Activated T-helper 2 cell treated with anti-CD3 and anti-CD28 coated beads, Interferon-gamma antibody, Interleukin-2, Interleukin-4, amounts not matched to agents 10 μg/mL and 5 μg/mL and 100 μg/mL, durations not matched to agents 14 hours and 24 hours and 36 hours (primary cell): ENCODE measurements at places on chromosomes 6 and 20. TPM values are rescaled to one million over a fixed set of nuclear protein-coding genes. Genes with fewer than 3 reads are reported as not detected.

GRCh38 chr6:116963972-116964371 lies 86.9 kb downstream of the RFX6 start:
- DNase-seq = no peak

- DNase-seq = no peak
Measured at GRCh38 chr6:30494291-30494861, 5.1 kb downstream of the HLA-E start.

DNA sequence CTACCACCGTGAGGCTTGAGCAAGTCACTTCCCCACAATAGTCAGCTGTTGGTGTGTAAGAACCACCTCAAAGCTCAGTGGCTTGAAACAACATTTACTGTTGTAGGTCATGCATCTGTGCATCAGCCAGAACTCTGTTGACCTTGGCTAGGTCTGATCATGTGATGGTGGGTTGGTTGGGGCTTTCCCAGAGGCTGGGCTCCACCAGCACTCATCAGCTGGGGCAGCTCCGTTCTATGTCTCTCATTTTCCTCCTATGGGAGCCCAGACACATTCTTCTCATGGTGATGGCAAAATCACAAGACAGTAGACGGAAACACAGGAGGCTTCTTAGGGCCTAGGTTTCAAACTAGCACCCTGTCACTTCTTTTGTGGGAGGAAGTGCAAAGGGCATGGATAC lies 42.8 kb upstream of the PSMF1 start:
- DNase-seq = no peak

PRPH2 gene
- total RNA-seq = not detected in 2 replicates

HLA-DOA gene
- total RNA-seq = 0.28 and 0.37 TPM in 2 replicates

- no peak for DNase-seq
Measured at GRCh38 chr20:38857703-38858102, 52.2 kb downstream of the PPP1R16B start.

DNA sequence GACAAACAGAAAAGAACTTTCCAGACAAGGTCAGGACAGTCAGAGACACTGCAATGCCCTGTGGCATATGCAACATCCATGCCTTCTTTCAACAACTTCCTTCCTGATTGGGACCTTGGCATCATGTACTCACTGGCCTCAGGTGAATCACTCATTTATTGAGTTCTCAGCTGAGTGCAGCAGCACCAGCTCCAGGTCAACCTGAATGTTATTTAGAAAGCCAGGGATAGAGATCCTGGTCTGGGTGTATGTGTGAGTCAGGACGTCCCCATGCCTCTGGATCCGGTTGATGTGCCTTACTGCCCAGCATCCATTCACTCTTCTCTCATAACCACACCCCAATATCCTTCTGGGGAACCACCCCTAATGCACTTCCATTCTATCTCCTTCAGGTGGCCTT lies 54.4 kb downstream of the SNRNP48 start:
- no peak for DNase-seq

GRCh38 chr6:43433148-43433547 lies 5.8 kb downstream of the ABCC10 start:
- DNase-seq = no peak

DNA sequence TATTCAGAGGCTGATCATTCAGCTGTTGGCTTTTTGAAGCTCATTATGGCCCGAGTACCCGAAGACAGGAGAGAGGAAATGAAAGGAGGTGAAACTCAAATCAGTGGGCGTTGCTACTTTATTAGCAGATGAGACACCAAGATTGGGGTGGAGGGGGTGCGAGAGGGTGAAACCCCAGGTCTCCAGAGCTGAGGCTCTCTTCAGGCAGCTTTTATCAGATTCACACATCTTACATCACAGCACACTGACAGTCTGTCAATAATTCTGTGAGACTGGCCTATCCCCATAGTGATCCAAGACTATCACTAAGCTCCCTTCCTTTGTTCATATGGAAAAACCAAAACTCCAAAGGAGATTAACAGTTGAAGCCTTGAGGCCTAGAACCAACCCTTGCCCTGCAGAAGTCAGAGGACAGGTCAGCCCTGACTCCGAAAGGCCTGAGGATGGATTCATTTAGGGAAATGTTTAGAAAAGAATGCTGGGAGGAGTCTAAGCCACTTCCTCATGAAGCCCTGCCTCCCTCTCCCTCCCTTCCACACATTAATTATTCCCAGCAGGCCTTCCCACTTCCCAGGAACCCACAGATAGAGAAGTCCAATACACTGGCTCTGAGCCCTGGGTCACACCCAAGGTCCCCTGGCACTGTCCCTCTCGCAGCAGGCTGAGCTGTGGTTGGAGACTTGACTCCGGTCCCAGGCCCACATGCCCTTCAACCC lies 23.2 kb downstream of the TRERF1 start:
- DNase-seq = peak; percentile 42

- DNase-seq = no peak
Measured at GRCh38 chr6:15522026-15522425, 140.8 kb downstream of the DTNBP1 start.

GRCh38 chr20:62707276-62707920 lies 1.2 kb upstream of the NTSR1 start:
- DNase-seq = no peak

GRCh38 chr20:58359441-58359840 lies 29.6 kb upstream of the VAPB start:
- DNase-seq = no peak

- DNase-seq = no peak
Measured at GRCh38 chr6:7649037-7649810, 59.2 kb downstream of the SNRNP48 start.

DNA sequence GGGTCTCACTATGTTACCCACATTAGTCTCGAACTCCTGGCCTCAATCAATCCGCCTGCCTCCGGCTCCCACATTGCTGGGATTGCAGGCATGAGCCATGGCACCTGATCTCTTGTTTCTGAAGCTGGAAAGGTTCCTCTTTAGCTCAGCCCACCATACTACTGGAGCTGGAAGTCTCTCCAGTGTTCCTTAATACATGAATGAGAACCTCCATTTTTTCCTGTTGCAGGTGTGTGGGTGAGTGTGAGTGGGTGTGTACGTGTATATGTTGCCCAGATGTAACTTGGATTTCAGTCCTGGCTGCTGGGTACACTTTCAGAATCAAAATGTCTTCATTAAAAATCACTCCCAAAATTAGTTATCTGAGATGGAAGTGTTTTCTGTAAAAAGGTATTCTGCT lies 11.1 kb downstream of the PNPLA1 start:
- DNase-seq = no peak

GRCh38 chr6:28597217-28597835 lies 71.6 kb downstream of the GPX5 start:
- no peak for DNase-seq

- no peak for DNase-seq
Measured at GRCh38 chr20:45792317-45793118, 764 bp downstream of the DNTTIP1 start.

GRCh38 chr6:4698901-4699659 lies 77.1 kb upstream of the CDYL start:
- no peak for DNase-seq

DNA sequence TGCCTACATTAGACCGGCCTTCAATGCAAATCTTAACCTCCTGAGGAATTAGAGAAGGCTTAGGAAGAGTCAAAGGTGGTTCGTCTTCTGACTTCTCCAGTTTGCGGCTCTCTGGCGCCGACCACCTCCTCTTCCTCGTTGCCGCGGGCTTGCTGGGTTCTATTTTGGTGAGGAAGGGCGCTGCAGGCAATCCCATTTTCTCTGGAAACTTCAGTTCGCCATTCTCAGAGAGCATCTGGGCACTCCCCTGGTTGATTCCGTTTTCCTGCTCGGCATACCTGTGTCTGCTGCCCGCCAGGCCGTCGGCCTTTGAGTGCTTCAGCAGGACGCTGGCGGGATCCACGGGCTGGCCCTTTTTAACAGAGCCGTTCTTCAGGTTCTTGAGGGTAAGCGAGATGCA lies 67.9 kb downstream of the GMPR start:
- no peak for DNase-seq

- no peak for DNase-seq
Measured at GRCh38 chr6:23957017-23957416, 169.0 kb upstream of the NRSN1 start.

DNA sequence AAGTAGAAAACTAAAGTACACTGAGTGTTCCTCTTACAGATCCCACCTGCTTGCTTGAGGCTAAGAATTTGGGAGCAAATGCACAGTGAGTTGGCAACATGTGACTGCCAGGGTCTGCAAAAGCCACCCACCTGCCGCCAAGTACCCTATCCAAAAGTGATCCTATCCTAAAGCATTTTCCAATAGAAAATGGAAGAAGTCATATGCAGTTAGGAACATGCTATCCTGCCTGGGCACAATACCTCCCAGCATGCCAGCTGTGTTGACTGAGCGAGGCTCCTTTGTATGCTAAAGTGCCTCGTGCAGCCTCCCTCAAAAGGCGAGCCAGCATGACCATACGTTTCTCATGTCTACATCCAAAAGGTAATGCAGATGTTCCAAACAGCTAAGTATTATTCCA lies 52.7 kb downstream of the TRAF3IP2 start:
- DNase-seq = no peak

CCDC170 gene
- total RNA-seq = not detected in 2 replicates

DNA sequence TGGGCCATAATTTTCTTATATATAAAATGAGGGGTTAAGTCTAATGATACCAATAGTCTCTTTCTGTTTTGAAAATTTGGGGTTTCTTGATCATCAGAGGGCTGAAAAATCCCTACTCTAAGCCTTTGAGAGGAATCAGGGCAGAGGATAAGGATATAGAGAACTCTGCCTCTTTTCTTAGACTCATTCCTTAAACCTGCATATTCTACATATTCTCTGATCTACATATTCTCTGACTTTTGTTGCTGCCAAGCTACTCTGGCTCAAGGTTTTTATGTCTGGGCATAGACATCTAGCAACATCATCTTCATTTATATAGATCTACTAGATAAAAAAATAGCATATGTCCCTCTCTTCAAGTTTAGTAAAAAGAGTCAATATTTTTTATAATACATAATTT lies 71.2 kb downstream of the FLRT3 start:
- DNase-seq = no peak

DNA sequence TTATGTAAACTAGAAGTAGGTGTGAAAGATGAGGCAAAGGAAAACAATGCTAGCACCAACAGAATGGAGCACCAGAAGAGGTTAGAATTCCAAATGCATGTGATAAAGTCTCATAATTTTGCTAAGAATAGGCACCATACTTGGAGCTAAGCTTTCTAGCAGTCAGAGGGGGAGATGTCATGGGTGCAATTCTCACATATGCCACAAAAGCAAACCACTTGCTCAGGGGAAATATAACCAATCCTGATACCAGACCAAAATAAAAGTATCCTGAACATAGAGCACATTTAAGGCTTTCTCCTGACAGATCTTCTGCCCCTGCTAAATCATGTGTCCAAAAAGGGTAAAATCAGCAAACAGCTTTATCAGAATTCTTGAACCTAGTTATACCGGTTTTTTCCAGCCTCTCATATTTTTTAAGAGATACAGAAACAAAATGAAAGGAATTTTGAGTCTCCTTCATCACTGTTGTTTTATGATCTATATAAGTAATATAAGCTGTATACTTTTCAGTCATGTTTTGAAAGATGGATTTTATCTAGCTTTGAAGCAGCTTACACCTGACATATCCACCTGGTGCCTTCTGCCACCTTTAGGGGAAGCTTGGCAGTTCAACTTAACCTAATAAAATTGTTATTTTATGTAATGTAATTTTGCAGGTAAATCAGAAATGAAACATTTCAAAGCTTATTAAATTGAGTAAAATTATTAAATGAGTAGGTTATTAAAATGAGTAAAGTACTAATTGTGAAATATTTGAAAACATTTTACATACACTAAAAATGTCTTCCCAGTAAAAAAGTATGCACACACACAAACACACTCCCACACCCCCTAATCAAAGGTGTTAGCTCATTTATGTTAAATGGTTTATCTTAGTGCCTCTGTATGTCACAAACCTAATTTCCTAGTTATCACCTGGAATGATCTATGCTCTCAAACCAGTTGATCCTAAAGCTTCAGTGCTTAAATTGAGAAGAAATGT lies 2.8 kb downstream of the SPO11 start:
- no peak for DNase-seq

DNA sequence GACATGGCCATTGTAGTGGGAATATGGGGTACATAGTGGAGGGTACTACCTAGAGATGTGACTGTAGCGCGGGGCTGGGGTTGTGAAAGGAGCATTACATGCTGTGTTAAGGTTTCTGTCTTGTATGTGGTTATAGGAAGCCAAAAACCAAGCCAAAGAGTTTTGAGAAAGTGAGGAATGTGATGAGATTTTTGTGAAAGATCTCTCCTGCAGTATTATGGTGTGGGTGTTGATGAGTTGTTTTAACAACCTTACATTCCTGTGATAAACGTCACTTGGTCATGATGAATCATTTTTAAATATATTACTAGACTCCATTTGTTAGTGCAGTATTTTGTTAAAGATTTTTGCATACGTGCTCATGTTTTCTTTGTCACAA lies 48.9 kb downstream of the ZFAND3 start:
- no peak for DNase-seq

SLC2A10 gene
- not detected in 2 replicates for total RNA-seq

GRCh38 chr6:168155193-168155592 lies 76.2 kb upstream of the FRMD1 start:
- no peak for DNase-seq

FUT9 gene
- not detected in 2 replicates for total RNA-seq

DNA sequence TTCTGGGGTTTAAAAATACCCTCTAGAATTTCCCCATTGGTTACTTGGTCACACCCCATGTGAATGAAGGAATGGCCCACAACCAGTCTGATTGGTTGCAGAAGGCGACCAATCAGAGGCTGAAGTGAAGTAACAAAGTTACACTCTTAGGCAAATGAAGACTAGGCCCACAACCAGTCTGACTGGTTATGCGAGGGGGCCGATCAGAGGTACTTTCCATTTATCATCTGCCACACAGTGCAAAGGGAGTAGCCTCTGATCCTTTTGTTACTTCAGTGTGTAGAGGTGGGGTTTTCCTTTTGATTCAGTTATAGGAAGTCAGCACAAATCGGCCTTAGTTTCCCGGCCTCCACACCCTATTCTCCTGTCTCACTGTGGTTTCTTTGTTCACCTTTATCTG lies 61.2 kb upstream of the SGK1 start:
- peak; percentile 21 for DNase-seq

DNA sequence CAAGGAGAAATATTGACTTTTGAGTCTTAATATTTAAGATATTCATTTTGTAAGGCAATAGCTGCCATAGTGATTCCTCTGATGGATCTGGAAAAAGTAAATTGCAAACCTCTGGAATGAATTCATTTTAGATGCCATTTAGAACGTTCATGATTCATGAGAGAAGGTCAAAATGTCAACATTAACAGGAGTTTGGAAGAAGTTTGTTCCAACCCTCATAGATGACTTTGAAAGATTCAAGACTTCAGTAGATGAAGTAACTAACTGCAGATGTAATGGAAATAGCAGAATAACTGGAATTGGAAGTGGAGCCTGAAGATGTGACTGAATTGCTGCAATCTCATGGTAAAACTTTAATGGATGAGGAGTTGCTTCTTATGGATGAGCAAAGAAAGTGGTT lies 100.9 kb upstream of the CCN2 start:
- DNase-seq = no peak

GRCh38 chr6:21752054-21752811 lies 158.7 kb downstream of the SOX4 start:
- DNase-seq = no peak

GRCh38 chr6:158654960-158655489 lies 5.2 kb downstream of the SYTL3 start:
- no peak for DNase-seq

- no peak for DNase-seq
Measured at GRCh38 chr6:17031961-17032360, 69.9 kb upstream of the STMND1 start.

LGSN gene
- total RNA-seq = not detected in 2 replicates
